ENCODE measurements at places on chromosomes 12 and 14.

GRCh38 chr12:104938371-104938770, 19.7 kb downstream of the SLC41A2 start:
- peaks cover 4% of the 10 kb centered on the region for H3K4me1 ChIP-seq
- H3K27ac ChIP-seq = no peak overlapping the region
- no peak for DNase-seq
- H3K27me3 ChIP-seq = peaks cover 4% of the 10 kb centered on the region
- H3K36me3 ChIP-seq = peaks cover 6% of the 10 kb centered on the region
- no peak overlapping the region for H3K4me3 ChIP-seq

DNA sequence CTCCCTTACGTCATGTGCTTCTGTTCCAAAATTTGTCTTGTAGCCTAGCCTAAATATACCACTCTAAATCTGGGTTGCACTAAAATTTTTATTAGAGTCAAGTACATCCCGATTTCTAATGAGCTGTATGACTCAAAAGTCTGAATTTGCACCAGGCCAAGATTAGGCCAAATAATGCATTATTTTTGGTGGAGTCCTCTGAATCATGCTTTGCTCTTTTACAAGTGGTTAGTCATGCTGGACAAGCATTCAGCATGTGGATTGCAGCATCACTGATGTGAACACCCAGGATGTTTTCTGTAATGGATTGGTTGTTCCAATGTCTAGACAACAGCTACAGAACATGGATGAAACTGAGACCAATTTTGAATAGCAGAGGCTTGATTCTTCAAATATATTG, 23.7 kb downstream of the HEBP1 start:
- no peak for DNase-seq
- H3K4me3 ChIP-seq = no peak overlapping the region
- H3K36me3 ChIP-seq = peaks cover 28% of the 10 kb centered on the region
- H3K27me3 ChIP-seq = no peaks in the 10 kb centered on the region

- H3K36me3 ChIP-seq = no peaks in the 10 kb centered on the region
- no peak overlapping the region for H3K27ac ChIP-seq
- H3K27me3 ChIP-seq = no peaks in the 10 kb centered on the region
- no peak for DNase-seq
- no peak overlapping the region for H3K4me3 ChIP-seq
- peaks cover 18% of the 10 kb centered on the region for H3K4me1 ChIP-seq
Observed at GRCh38 chr12:51183816-51184215, 10.9 kb upstream of the TFCP2 start.

DNA sequence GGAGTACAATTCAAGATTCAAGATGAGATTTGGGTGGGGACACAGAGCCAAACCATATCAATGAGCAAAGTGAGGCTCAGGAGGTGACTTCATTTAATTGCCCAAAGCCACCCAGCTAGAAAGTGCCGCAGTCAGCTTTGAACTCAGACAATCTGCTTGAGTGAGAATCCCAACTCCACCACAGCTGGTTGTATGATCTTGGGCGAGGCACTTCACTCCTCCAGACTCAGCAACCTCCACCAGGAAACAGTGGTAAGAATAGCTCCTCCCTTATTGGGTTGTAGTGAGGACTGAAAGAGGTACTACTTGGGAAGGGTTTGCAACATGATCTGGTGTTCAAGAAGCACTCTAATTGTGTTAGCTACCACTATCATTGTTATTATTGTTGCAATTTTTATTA, 129.2 kb upstream of the RFLNA start:
- peaks cover 5% of the 10 kb centered on the region for H3K36me3 ChIP-seq
- no peaks in the 10 kb centered on the region for H3K4me1 ChIP-seq
- no peak overlapping the region for H3K27ac ChIP-seq
- no peak for DNase-seq

DNA sequence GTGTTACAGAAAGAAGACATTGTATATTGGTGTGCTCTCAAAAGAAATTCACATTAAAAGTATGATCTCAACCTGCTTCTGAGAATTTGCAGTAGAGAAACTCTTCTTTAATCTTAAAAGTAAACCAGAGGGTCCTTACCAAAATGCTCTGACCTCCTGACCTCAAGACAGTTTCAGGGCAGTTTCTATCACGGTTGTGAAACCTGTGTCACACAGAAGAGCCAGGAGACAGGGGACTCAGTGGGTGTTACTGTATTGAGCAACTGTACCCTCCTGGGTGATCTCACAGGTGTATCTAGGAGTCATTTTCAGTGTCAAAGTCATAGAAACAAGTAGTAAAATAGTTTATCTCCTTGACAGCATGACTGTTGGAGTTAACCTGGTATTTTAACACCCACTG, 178.0 kb downstream of the GRIP1 start:
- no peak overlapping the region for H3K4me3 ChIP-seq
- no peaks in the 10 kb centered on the region for H3K36me3 ChIP-seq
- no peak overlapping the region for H3K27ac ChIP-seq
- no peak for DNase-seq
- peaks cover 10% of the 10 kb centered on the region for H3K27me3 ChIP-seq

DNA sequence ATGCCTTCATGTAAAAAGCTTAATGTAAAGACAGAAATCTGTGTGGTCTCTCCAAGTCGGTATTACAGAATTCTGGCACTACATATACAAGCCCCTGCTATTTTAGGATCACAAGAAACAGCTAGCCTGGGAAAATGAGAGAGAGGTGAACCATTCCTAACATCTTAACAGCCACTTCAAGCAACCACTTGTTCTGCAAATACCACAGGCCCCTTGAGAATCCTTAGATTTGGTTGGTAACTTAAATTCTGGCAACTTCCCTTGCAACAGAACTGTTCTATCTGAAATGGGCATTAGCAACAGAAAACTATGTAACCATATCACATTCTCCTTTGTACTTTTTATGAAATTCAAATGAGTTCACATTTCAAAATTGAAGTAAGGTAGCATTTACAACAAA, 68.5 kb downstream of the SPPL3 start:
- peaks cover 55% of the 10 kb centered on the region for H3K4me1 ChIP-seq
- peak overlapping the region; percentile 32 for H3K27ac ChIP-seq
- H3K27me3 ChIP-seq = no peaks in the 10 kb centered on the region

Data from stimulated activated naive B cell treated with anti-CD40 and anti-IgM and Interleukin-4, amounts not matched to agents 10 μg/mL and 1 μg/mL and 100 μg/mL, for 72 hours (primary cell).